Sciatic nerve (tissue), 2 donors: ENCODE measurements at places on chromosomes 1 and 21.
A peak's percentile ranks its signal among the peaks of the same experiment; 100 is the strongest.

DNA sequence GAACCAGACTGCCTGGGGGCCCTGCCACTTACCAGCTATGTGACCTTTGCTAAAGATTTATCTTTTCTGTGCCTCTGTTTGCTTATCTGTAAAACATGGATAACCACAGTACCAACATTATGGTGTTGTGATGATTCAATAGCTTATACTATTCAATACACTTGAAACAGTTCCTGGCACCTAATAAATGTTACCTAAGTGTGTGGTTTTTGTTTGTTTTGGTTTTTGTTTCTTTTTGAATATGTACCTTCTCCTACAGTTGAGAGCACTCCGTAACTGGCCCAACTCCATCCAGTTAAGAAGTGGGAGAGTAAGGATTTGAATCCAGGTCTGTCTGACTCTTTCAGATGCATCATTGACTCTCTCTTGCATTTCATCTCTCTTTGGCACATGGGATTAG, 125.8 kb upstream of the C8B start:
- no peak for DNase-seq

- DNase-seq, result no peak
Observed at GRCh38 chr1:196684476-196684875, 32.6 kb downstream of the CFH start.

DNA sequence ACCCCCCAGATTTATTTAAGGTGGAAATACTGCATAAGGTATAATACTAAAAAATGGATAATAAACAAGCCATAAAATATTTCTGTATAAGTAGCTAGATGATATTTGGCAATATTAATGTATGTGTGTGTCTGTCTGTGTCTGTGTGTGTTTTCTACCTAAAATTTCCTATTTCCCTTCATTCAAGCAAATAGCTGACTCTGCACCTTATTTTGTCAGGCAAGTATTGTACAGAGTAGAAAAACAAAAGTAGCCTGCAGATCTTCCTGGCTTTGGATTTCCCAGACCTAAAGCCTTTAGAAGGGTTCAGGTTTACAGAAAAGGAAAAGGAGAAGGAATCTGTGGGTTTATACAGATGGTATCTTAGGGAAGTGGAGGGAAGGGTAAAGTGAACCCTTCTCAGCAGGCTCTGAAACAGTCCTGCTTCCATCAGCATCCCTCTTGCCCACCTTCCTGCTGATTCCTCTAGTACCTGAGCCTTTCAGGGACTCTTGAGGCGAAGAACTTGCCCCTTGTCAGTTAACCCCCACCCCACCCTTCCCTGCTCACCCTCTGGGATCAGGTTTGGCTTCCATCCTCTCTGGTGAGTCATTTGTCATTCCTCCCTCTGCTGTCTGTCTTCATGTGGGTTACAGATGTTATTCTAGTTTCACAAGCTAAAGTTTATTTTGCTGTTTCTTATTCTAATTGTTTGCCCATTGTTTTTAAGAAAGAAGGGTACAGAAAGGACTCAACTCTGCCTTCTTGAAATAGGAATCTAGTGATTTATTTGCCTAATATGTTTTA, 21.7 kb upstream of the RGS16 start:
- DNase-seq, result no peak

- no peak for DNase-seq
Observed at GRCh38 chr1:1940123-1940425, 21.0 kb upstream of the TMEM52 start.

DNA sequence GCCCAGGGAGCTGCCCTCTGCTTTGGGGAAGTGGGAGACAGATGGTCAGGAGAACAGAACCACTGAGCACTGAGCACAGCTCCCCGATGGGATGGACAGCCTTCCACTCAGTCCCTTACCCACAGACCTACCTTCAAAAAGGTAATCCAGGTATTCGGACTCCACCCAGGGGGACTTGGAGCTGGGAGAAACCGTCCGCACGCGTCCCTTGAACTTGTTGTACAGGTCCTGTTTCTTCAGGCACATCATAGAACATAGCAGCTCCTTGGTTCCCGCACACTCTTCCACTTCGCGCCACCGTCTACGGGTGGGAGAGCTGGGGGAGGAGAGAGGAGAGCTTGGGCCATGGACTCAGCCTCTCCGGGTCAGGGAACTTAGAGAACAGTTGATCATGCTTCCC, 17.8 kb downstream of the IFNLR1 start:
- no peak for DNase-seq

DNA sequence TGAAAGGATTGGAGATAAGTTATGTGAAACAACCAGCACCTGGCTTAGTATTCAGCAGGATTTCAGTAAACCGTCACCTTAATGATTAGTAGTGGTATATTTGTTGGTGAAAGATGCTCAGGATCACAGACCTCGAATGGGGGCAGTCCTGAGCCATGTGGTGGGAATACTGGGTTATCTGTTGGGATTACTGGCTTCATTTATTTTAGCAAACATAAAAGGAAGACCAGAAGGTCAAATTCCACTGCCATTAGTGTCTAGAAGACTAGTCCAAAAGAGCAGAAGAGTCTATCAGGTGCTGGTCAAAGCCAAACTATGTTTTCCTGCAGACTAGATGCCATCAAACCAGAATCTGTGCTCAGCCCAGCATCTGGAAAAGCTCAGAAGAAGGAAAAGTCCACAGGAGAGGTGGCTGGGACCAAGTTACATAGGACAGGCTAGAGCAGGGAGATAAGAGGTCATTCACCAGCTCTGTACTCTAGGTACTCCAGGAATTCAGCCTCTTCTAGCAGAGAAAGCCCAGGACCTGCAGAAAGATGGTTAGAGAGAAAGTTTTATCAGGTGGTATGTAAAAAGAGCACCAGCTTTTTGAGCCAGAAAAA, 343.4 kb downstream of the PLPP3 start:
- DNase-seq, result no peak

DNA sequence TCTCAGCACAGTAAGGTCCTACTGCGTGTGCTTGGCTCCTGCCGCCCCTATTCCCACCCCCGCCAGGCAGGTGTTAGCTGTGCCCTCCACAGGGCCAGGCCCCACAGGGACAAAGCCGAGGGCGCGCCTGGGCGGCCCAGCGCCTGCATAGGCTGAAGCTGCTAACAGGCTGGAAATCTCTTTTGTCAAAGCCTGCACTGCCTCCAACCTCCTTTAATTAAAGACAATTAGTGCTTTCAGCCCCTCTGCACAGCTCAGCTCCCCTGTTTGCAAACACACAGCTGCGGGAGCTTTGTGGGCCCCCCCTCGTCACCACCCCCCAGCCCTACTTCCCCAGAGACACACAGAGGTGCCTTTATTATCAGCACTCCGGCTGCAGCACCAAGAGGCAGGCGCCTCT, 95.9 kb downstream of the EPHB2 start:
- DNase-seq, result no peak

- DNase-seq, result no peak
Observed at GRCh38 chr1:43082740-43083139, 89.3 kb downstream of the EBNA1BP2 start.

- DNase-seq, result no peak
Observed at GRCh38 chr1:24416666-24417391, 1.2 kb downstream of the NIPAL3 start.

DNA sequence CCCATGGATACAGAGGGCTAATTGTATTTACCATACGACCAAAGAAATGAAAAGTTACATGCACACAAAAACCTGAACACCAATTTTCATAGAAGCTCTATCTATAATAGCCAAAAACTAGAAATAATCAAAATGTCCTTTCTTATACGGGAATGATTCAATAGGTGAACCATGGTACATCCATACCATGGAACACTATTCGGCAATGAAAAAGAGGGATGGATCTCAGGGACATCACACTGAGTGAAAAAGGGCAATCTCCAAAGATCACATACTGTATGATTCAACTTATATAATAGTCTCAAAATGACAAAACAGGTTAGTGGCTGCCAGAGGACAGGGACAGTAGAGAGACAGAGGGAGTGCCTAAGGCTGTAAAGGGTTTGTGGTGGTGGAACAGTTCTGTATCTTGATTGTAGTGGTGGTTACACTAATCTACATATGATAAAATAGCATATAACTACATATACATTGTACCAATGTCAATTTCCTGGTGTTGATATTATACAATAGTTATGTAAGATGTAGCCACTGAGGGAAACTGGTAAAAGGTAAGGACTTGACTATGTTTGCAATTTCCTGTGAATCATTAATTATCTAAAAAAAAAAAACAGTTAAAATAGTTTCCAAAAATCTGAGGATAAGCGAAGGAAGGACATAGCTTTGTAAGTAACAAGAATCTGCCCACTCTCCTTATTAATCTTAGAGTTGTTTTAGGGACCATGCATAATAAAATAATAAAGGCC, 3.7 kb downstream of the RSBN1 start:
- DNase-seq, result no peak

DNA sequence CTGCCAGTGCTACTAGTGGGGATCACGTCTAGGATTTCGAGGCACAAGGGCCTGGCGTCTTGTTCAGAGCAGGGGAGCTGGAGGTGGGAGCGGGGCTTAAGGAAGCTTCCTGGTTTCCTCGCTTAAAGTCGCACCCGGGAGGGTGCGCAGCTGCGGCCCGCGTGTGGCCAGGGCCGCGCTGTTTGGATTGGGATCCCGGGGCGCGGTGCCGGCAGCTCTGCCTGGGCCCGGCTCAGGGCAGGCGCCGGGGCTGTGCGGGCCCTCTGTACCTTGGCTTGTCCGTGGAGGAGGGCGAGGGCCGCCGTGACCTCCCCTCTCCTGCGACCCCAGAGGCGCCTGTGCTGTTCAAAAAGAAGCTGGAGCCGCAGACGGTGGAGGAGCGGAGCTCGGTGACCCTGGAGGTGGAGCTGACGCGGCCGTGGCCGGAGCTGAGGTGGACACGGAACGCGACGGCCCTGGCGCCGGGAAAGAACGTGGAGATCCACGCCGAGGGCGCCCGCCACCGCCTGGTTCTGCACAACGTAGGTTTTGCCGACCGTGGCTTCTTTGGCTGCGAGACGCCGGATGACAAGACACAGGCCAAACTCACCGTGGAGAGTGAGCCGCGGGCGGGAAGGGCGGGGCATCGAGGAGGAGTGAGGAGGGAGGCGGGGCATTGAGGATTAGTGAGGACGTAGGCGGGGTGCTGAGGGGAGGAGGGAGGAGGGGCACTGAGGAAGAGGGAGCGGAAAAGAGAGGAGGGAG, 67.8 kb downstream of the OBSCN start:
- DNase-seq, result peak; percentile 95

DNA sequence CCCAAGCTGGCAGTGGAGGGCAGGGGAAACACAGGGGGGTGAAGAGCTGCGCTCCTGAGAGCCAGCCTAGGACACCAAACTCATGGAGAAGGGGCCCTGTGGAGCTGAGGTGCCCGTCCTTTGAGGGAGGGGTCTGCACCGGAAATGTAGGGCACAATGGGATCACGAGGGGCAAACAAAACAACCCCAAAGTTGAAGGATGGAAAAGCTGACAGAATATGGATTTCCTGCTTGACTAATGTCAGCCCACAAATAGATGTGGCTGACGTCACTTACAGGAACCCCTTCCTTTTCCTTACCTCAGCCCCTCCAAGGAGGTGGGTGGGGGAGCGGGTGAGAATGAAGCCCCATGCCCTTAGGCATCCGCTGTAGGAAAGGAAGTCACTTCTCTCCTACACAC, 110.9 kb downstream of the KCNN3 start:
- peak; percentile 12 for DNase-seq

- DNase-seq, result peak; percentile 77
Observed at GRCh38 chr1:16013220-16013907, 4.5 kb downstream of the HSPB7 start.

DNA sequence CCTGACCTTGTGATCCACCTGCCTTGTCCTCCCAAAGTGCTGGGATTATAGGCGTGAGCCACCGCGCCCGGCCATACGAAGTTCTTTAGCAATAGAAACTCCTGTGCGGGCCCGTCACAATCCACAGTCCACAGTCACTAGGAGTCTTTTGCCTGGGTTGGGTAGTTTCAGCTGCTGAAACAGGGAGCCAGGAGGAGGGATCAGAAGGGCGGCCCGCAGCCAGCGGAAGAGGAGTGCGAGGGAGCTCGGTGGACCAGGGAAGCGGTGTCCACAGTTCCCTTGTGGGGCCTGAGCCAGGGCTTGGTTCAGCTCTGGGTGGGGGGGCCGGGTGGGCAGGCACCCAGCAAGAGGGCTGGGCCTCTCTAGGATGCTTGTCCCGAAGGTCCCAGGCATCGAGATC, 17.9 kb upstream of the HSPG2 start:
- no peak for DNase-seq

DNA sequence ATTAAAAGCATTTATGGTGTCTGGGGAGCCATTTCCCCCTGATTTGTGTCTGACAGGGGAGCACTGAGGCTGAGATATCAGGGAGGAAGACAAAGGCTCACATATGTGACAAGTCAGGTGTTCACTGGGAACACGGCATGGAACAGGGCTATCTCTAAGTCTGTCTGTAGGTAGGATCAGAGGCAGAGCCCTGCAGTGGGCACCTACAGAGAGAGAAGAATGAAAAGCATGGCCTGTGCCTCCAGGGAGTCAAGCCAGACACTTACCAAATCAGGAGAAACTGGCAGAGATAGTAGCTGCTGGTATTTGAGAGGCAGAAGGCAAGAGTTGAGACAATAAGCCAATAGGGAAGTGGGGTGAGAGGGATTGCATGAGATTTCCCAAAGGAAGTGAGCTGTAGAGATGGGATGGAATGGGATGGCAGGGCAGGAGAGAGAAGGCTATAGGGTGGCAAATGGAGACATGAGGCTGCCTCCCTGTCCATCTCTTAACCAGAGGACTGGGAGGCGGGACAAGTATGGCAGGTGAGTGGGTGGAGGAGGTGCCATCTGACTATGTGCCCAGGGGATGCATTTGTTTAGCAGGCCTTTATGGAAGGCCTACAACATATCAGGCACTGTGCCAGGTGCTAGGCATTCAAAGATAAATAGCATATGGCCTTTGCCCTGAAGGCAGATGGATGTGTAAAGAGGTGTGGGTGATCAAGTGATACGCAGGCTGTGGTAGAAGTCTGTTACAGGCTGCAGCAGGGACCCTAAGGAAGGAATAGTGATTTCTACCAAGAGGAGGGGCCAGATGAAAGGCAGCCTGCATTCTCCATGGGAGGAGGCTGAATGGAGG, 136.2 kb upstream of the IPO9 start:
- no peak for DNase-seq

DNA sequence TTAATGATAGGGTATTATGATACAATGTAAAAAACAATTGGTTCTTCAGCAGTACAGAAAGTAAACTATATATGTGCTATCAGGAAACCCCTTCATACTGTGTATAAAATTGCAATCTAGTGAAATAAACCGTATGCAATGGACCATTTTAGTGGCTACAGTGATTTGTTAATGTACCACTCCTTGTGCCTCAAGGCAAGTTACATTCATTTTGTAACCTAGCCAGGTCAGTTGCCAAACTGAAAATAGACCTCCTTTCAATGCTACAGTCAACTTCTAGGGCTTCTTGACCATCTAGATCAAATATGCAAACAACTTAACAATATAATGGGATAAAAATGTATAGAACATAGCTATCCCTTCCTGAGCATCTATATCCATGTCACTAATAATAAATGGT, 52.0 kb upstream of the RAVER2 start:
- DNase-seq, result no peak

DNA sequence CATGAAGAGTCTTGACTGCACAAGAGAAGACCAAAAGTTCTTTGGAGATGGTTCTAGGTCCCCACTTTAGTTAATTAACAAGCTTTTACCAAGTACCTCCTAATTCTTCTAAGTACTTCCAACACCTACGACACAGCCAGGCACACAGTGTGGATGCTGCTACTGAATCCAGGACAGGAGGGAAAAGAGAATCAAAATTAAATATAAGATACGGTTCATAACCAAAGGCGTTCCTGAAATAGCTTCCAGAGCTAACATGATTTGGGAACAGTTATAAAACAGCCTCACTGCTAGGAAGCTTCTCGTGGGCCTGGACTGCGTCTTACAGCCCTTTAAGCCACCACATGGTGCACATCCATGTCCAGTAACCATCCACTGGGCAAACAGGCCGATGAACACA, 75.0 kb downstream of the CD34 start:
- no peak for DNase-seq

GRCh38 chr1:207973898-207974568, 63.1 kb upstream of the CD34 start:
- DNase-seq, result no peak
